ENCODE measurements at places on chromosomes 7 and 10.
A peak's percentile ranks its signal among the peaks of the same experiment; 100 is the strongest.

DNA sequence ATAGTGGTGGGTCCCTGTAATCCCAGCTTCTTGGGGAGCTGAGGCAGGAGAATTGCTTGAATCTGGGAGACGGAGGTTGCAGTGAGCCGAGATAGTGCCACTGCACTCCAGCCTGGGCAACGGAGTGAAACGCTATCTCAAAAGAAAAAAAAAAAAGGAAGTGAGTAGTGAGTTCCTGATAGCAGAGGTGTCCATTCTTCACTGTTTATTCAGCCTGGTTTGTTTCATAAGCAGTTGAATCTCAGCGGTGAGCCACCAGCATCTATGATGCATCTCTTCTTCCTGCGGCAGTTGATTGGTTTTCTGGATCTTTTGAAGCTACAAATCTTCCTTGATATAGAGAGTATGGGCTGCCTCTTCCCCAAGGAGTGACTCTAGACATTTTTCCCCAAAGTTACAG lies 316.1 kb upstream of the MTPN start:
- no peak for DNase-seq

- no peak for DNase-seq
Measured at GRCh38 chr10:68052463-68052862, 22.6 kb downstream of the HERC4 start.

DNA sequence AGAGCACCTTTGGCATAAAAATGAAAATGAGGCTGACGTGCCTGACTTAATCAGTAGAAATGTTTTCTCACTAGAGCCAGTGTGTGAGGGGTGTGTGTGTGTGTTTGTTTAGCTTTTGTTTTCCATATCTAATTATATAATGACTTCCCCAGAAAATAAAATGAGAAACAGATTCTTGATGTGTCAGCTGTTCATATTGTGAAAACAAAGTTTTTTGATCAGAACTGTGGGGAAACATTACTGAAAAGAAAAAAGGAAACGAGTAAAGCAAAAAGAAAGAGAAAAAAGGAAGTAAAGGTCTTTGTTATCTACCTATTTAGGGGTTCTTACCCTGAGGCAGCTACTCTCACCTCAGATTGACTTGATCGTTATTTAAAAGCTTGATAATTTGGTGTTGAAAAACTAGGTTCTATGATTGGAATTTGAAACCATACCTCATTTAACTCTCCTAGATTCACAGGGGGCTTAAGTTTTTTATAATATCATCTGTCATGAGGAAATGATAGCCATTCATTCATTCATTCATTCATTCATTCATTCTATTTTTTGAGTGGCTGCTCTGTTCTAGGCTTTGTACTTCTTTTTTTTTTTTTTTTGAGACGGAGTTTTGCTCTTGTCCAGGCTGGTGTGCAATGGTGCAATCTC lies 58.0 kb downstream of the CREM start:
- peak; percentile 14 for DNase-seq

DNA sequence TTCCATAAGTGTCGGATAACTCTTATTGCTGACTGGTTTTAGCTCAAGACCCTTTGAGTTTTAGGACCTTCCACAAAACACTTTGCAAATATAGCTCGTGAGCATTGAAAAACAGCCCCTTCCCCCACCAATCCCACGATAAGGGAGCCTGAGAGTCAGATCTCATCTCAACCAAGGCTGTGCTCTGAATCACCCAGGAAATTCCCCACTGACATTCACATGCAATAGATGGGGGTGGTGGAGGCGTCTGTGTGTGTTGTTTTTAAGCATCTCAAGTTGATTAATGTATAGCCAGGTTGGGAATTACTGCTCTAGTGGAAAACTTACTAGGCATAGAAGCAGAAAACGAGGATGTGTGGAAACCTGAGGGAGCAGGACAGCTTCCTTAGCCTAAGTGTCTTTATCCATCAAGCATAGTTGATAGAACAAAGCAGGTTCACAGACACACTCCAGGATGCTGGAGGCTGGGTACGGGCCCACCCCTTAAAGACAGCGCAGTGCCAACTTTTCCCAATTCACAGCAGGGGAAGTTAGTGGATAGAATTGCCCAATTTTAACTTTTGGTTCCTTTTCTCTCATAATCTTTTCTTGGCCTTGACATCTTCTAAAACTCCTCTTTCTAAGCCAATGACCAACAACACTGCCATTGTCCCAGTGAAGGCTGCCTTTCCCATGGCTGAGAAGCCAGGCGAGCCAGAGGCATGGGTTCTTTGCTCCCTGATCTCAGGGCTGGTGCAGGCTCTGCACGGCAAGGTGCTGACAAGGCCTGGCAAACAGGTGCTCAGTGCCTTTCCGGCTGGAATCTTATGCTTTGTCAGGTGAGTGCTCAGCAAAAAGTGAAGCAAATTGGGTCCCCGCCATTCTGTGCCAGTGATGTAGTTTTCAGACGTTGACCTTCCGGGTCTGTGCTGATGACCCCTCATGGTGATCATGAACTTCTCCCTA lies 98.5 kb upstream of the INSIG1 start:
- DNase-seq, result no peak

DNA sequence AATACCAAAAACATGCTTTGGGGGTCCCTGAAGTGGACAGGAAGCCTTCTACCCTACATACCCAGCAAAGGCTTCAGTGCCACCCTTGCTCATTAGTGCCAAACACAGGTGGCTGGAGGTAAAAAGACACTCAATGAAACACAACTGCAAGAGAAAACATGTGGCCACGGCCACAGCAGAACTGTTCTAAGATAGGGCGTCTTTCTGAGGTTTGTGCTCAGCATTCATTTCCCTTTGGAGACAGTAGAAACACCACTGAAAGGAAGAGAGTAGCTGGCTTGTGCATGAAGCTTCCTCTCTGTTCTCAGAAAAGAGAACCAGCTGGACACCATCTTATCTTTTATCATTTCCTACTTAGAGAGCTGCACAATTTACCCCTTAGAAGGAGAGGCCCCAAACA lies 143.0 kb downstream of the PLXNA4 start:
- no peak for DNase-seq

- no peak for DNase-seq
Measured at GRCh38 chr10:129538236-129538635, 71.2 kb downstream of the MGMT start.

- DNase-seq, result no peak
Measured at GRCh38 chr7:156140447-156140846, 328.2 kb upstream of the SHH start.

- DNase-seq, result no peak
Measured at GRCh38 chr7:38311329-38311937, 38.0 kb upstream of the TARP start.

DNA sequence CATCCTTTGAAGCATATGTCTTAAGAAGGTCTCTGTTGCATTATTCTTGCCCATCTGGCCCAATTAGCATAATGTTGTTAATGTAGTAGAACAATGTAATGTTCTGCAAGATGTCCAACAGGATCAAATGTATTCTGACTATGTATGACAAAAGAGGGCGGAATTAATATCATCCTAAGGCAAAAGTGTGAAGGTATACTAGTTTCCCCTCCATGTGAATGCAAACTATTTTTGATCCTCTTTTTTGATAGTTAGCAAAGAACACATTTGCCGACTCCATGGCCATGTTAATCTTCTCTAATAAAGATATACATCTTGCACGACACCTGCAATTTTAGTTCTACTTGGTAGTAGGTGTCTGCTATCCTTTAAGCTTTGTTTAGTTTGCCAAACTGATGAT lies 157.6 kb downstream of the ATRNL1 start:
- DNase-seq, result no peak

- no peak for DNase-seq
Measured at GRCh38 chr10:67770537-67770936, 67.5 kb downstream of the DNAJC12 start.

DNA sequence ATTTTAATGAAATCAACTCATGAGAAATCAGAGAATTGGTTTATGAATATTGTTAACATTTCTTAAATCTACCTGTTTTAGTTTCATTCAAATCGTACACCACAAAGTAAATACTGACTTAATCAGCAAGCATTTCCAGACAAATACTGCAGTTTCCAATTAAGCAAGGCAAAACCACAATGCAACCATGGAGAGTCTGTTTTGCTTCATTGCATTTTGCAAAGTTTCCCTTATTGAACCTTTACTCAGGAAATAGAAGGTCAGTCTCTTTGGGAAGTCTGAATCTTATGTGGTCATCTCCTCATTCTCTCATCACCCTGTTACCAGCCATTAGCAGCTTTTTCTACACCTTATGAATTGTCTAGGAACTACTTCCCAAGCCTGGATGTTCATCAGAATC lies 400.5 kb downstream of the IPMK start:
- peak; percentile 45 for DNase-seq

DNA sequence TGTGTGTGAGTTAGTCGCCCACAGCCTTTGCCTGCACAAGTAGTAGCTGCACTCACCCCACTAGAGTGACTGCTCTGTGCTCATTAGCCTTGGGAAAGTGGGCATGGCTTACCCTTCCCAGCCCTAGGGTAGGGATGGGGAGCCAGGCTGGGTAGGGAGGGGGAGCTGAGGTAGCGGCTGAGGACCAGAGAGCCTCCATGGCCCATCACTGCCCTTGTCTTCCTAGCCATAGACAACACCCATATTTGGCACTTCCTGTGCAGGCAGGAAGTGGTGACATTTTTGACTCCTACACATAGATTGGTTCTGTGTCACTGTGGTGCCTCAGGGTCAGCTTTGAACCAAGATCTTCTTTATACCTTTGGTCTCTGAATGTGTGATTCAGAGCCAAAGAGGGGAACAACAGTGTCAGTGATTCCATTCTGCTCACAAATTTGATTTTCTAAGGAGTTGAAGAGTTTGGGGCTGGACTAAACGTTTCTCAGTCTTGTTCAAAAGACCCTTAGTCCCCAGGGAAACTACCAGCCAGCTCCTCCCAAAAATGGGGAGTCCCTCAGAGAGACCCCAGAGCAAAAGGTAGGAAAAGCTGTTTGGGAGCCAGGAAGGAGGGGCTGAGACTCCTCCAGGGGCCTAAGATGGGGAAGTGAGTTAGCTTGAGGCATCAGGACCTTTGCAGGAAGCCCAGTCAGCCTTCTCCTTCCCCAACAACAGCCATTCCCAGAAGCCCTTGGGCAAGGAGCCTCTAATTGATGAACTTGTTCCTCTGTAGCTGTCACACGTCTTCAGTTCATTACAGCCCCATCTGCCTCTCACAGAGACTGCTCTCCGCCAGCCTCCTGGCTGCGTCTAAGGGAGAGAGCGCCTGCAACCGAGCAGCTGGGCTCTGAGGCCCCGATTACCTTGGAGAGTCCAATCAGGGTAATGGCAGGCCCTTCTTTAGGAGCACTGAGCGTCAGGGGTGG lies 135.0 kb downstream of the CDH23 start:
- no peak for DNase-seq

GRCh38 chr10:113889911-113890310 lies 35.5 kb downstream of the NHLRC2 start:
- no peak for DNase-seq

DNA sequence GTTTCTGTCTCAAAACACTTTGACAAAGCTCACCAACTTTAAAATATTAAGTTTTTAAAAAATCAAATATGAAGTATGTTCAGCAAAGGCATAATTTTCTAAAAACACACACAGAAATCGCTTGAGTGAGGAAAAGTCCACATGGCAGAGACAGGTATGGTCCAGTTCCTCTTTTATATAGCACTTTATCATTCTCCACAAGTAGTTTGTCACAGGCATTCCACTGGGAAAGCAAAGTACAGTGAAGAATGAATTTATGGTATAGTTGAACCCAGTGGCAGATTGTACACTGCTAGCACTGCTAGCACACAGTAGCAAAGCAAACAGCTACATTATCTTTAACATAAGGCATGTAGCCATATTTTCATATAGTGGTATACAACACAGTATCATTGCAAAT lies 102.3 kb downstream of the HECTD2 start:
- DNase-seq, result no peak

DNA sequence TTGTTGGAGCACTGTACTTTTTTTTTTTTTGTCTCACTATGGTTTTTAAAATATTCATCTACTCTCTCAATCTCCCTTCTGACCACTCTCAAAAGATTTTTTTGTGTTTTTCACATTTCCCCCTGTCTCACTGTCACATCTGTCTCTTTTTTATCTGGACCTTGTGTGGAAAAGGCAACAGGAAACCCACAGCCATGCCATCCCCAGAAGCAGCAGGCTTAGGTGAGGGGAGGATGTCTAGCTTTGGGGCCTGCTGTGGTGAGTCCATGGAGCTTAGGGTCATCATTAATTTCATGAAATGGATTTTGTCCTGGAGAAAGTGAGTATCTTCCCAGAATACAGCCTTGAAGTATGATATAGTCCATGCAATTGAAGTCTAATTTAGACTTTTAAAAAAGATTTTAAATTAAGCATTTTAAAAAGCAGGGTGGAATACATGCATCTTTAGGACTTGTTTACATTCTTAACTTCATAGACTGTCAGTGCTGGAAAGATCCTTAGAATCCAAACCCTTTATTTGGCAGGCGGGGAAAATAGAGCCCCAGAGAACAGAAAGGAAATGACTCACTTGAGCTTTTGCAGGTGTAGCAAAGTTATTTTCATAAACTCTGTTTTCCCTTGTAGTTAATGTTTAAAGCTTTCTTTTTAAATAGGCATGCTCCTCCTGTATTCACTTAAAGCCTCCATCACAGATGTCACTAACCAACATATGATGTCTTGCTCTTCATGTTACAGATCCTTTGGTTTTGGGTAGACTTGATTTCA lies 25.1 kb downstream of the MINDY4 start:
- DNase-seq, result no peak

- no peak for DNase-seq
Measured at GRCh38 chr7:79377097-79377496, 76.4 kb downstream of the MAGI2 start.

GRCh38 chr10:14674376-14675050 lies 100.2 kb downstream of the FAM107B start:
- DNase-seq, result no peak

DNA sequence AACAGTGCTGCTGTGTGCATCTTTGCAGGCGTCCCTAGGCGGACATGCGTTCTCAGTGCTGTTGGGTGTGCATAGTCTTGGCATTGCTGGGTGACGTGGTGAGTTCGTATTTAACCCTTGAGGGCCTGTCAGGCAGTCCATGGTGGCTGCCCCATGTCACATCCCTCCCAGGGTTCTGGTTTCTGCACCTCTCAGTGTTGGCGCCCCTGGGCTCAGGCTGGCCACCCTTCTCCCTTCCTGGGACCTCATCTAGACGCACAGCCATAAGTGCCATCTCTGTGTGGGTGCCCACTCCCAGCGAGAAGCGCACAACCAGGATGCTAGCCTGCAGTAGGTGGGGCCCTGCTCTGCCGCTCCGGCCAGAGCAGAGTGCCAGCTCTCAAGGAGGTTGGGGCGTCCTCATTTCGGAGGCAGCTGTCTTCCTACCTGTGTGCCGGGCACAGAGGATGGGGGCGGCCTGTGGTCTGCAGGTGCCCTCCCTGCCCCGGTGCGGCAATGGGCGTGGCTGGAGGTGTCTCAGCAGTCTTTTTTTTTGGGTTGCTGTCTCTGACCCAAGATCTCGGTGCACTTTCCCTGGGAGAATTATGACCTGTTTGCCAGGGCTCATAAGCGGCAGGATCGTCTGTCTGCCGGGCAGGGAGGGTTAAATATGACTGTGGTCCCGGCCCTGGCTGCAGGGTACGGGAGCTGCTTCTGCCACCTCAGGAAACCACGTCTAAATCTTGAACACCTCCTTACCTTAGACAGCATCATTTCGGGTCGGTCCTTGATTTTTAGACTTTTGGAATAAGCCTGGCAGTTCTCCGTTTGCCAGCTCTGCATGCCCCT lies 6.5 kb downstream of the INPP5A start:
- no peak for DNase-seq
